ENCODE measurements at places on chromosomes 4 and X.

GRCh38 chr4:37584071-37584470 is 102.1 kb downstream of the RELL1 start:
- no peak for DNase-seq

GRCh38 chrX:133413218-133413925 is 1.9 kb downstream of the GPC4 start:
- DNase-seq = no peak

DNA sequence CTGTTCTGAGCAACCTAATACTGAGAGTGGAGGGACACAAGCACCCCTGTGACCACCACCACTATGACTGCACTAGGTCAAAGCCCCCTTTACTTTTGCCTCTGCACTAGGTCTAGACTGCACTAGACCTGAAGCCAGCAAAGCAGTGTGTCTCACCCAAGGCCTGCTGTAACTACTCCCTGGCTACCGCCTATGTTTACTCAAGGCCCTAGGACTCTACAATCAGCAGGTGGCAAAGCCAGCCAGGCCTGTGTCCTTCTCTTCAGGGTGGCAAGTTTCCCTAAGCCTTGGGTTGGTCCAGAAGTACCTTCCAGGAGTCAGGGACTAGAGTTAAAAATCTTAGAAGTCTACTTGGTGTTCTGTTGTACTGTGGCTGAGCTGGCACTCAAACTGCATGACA is 15.9 kb downstream of the RAB33B start:
- DNase-seq = no peak

- peak; percentile 98 for DNase-seq
These were observed 31.5 kb upstream of the ELF2 start for GRCh38 chr4:139208404-139208945.

- peak; percentile 56 for DNase-seq
These were observed 886 bp upstream of the WWC2 start for GRCh38 chr4:183098019-183098722.

- DNase-seq = peak; percentile 39
These were observed 20.8 kb upstream of the PRPS2 start for GRCh38 chrX:12770440-12770839.

GRCh38 chr4:78645853-78646757 is 94.5 kb downstream of the ANXA3 start:
- peak; percentile 97 for DNase-seq

DNA sequence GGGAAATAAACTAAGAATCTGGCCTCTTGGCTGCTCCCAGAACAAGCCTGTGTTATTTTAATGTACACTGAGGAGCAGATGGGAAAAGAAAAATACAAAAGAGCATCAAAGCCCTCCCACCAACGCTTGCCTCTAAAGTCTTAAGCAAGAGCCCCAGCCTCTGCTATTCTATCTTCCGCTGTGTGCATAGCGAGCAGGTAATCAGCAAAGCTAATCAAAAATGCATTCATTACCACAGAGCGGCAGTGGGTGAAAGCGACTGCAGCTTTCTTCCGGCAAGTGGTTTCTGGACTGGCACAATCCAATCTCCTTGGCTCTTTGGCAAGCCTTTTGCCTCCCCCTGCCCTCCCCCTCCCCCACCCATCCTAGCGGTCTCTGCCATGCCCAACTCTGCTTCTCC is 13.5 kb upstream of the GRIA3 start:
- DNase-seq = no peak

DNA sequence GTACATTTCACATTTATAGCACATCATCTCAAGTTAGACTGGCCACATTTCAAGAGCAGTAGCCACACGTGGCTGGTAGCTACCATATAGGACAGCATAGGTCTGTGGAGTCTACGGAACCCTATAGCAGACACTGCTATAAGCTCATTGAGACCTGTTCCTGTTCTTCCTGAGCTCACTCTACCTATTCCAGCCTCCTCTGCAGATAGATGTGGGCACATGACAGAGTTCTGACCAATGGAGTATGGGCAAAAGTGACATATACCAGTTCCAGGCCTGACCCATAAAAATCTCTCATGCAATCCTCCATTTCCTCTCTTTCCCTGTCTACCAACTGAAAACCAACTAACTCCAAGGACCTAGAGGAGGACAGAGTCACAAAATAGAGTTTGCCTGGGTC is 3.5 kb upstream of the HDAC6 start:
- DNase-seq = no peak

- DNase-seq = peak; percentile 90
These were observed 190.6 kb downstream of the PTTG2 start for GRCh38 chr4:38150766-38151165.

GRCh38 chr4:8136529-8136928 is 22.1 kb downstream of the ABLIM2 start:
- DNase-seq = no peak

Data from fibroblast of lung (primary cell).